AG04449 (cell line): ENCODE measurements at places on chromosomes 4 and X.

GRCh38 chrX:19331831-19332230 lies 11.9 kb upstream of the PDHA1 start:
- no peak for DNase-seq

- no peak for DNase-seq
Observed at GRCh38 chr4:13659341-13660070, 32.0 kb upstream of the BOD1L1 start.

DNA sequence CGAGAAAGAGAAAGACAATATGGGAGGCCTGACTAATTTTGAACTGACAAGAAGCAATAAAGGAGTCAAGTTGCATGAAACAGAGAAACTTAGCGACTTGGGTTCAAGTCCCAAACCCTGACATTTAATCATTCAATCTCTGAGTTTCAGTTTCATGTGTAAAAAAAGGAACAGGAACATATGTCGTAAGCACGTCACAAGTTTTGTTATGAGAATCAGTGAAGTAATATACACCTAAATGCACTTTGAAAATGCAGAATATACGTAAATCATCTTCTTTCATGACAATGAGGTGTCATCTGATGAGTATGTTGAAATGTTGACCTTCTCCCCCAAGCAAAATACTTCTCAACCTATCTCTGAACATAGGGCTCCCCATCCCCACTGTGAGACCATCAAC lies 10.4 kb downstream of the ACOT9 start:
- no peak for DNase-seq

DNA sequence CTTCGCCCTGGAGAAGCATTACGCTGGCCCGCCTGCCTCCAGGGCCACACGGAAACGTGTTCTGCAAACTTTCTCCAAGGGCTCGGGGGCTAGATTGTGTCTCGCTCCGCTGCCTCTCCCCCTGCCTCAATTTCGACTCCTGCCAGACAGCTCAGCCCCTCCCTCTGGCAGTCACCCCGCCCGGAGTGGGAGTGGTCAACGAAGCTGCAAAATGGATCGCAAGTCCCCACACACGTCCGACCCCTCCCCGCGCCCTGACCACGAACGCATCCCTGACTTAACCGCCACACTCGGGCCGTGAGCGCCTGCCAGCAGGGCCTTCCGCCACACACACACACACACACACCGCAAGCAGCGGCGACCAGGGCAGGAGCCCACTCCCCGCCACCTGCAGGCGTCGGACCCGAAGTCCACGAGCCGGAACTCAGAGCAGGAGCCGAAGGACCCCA lies 47.0 kb upstream of the NKAP start:
- DNase-seq: no peak

DNA sequence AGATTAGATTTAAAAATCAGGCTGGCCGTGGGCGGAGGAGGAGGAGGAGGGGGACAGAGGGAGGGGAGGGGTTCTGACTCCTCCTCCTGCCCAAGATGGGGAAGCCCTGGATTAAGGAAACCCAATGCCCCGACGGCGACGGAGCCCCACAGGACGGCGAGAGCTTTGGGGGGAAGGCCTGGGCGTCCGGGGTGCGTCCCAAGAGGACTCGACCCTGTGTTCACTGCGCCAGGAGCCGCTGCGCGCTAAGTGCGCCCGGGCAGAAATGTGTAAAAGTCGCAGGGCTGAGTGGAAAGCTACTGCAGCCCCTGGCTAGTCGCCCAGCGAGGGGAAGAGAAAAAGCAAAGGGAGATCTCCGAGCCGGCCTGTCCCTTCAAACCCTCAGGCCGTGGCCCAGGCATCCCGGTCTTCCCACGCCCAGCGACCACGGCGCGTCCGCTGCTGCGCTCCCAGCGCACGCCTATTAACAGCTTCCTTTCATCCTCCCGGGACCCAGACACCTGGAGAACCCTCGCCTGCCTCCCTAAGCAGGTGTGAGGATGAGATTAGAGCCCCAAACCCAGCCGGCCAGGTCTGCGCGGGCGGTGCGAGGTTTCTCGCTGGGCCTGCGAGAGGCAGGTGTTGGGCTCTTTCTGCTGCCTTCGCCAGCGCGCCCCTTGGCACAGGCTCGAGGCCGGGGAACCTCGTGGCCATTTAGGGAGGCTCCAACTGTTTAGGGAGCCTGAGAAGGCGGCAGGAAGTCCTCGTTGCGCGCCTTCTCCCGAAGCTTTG lies 1.4 kb upstream of the RPS6KA3 start:
- no peak for DNase-seq

- DNase-seq: no peak
Observed at GRCh38 chrX:7435822-7436221, 287.9 kb upstream of the PUDP start.

- no peak for DNase-seq
Observed at GRCh38 chr4:184994010-184994622, 24.2 kb upstream of the HELT start.
